NCI-H748 treated with DMSO at 0.1 percent for 48 hours (cell line): ENCODE measurements at places on chromosomes 5 and 9.
A peak's percentile ranks its signal among the peaks of the same experiment; 100 is the strongest.

DNA sequence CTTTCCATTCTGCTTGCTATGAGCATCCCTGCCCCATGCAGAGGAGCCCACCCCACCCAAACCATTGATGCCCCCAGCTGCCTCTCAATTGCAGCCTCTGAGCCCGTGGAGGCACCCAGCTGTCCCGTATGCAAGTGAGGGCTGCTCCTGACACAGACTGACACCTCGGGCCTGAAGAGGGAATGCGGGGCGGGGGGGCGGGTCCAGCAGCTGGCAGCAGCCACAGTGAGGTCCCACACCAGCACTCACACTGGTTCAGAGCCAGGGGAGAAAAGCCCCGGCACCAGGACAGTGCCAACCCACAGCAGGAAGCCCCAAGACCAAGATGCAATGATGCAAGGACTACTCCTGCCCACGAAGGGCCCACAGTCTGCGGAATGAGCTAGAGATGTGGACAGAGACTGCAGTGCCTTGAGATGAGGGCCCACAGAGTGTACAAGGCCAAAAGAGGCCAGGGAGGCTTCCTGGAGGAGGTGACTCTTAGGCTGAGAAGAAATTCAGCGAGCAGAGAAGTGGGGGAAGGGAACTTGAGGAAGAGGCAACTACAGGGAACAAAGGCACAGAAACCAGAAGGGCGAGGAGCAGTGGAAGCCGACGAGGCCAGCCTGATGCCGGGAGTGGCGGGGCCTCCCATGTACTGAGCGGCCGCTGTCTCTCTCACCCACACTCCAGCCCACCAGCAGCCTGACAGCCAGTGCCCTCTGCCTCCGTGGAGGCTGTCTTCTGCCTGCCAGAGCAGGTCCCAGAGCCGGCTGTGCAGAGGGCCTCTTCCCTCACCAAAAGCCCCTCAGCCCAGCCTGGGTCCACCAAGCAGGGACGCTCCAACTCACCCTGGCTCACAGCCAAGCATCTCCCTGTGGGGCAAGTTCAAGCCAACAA lies 9.2 kb downstream of the EEIG1 start:
- no peak for DNase-seq

GRCh38 chr5:98793223-98793622 lies 19.8 kb downstream of the RGMB start:
- DNase-seq = no peak

GRCh38 chr9:128259156-128259555 lies 16.7 kb downstream of the GOLGA2 start:
- no peak for DNase-seq

DNA sequence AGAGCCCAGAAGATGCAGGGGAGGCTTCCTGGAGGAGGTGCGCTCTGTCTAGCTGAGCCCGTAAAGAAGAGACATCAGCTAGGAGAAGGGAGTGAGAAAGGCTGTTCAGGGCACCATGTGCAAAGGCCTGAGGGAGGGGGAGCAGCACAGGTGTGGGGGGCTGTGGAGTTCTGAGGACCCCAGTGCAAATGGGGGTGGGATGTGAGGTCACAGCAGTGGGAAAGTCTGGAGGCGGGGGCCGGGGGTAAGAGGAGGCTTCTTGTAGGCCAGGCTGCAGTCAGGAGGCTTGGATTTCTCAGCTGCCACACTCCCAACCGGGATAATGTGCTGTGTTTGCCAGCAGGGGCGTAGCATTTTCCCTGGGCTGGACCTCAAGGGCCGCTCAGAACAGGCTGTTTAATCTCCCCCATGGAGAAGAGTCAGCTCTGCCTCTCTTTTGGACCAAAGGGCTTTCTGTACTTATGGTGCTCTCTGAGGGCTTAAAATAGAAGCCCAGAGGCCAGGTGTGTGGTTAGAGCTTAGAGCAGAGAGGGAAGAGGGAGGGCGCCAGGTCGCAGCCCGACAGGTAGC lies 5.7 kb downstream of the NEURL1B start:
- DNase-seq = no peak

- DNase-seq = no peak
Observed at GRCh38 chr9:23693374-23693773, 132.7 kb downstream of the ELAVL2 start.

DNA sequence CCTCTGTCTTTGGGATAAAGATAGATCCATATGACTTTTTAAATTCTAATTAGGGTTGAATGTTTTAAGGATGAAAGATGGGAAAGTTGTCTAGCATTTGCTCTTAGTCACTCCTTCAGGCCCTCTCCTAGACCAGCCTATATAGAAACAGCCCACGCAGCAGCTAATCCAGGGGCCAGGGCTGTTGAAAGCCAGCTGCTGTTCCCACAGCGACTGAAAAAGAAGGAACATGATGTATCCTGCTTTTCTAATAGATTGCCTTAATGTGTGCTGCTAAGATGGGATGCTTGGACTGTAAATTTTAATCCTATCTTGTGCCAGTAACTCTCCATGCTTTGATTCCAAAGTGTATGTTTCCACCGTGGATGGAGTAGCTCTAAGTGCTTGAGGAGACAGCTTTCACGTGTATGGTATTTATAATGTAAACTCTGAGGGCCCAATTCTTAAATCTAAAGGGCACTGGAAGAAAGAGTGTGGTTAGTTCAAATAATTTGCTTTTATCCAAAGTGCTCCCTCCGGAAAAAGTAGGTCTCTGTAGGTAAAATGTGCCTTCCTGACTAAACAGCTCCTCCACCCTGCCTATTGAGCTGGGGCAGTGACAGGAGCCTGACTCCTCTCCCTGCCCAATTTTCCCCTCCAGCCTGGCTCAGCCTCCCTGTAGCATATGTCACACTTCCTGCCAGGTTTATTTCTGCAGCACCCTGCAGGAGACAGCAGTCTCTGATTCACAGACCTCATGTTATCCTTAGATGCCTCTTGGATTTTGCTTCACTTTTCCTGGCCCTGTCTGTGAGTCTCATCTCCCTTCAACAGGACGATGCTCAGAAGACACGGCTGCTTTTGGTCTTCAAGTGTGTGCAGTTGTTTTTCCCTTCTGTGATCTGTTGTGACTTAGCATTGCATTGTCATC lies 33.2 kb downstream of the SLC36A1 start:
- no peak for DNase-seq

GRCh38 chr5:54013556-54014194 lies 296.7 kb downstream of the ARL15 start:
- DNase-seq = no peak

- no peak for DNase-seq
Observed at GRCh38 chr9:106958955-106959657, 96.1 kb downstream of the ZNF462 start.

DNA sequence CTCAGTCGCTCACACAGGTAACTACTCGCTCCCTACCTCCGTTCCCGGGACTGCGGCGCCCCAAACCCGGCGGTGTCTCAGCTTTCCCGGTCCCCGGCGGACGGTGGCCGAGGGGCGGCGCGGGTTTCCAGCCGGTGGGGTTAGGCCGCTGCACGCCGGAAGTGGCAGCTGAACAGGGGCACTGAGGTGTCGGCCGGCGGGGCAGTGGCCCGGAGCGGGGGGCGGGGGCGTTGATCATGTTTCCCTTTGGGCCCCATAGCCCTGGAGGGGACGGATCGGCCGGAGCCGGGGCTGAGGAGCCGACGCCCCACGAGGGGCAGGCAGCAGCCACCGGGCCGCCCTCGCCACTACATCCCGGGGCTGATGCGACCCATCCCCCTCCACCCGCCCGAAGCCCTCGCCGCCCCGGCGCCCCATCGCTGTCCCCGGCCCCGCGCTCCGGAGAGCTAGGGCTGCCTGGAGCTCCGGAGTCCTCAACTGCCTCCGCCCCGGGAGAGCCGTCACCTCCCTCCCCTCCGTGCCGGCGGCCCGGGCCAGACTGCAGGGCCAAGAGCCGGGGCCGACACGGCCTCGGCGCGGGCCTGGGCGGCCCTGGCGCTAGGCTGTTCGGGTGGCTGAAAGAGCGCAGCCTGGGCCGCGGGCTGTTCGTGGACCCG lies at the start of gene DCAF10:
TSS of gene DCAF10 (plus strand) at position 167 of the 656 bp plus-strand sequence. CDS start at position 237, 70 bp downstream.
- DNase-seq = peak; percentile 62

DNA sequence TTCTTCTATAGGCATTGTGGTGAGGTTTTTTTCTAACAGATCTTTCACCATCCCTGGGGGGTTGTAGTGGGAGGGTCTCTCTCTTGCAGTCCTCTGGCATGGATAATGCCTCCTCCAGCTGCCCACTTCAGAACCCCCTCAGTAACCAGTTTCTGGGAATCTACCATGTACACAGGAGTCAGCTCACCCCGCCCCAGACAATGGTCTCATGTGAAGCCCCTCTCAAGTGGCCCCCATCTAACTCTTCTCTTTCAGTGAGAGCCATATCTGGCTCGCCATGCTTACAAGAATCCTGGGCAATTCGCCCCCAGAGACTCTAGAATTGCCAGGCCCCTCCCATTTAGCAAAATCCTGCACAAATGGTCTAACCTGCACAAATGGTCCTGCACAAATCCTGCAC lies 144.4 kb upstream of the FSTL4 start:
- no peak for DNase-seq
